ENCODE measurements at places on chromosomes 1 and 21.

DNA sequence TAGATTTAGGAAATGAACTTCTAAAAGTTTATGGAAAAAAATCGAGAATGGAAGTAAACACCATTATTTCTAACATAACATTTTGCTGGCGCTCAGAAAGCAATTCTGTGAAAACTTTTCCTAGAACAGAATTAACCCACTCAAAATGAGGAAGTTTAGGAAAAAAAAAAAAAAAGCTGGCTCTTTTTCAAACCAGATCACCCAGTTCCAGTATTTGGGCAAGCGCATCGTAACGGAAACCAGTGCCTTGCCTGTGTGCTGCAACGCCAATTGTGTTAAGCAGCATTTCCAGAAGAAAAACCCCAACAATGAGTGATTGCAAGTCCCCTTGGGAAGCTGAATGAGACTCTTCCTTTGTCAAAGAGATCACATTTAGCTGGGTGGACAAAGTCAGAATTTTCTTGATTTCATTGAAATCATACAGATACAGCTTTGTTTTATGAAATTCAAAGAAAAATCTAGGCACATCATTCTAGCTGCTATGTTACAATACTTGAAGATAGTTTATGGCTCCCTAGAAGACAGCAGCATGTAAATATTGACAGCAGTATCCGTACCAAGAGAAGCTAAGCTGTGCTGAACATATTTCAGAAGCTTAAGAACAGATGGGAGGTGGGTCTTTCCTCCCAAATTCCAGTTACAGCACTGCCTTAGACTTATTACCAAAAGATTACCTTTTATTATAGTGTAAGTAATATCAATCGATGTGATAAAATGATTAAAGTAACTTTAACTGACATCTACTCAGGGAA lies 113.4 kb downstream of the ERG start:
- no peak for DNase-seq

DNA sequence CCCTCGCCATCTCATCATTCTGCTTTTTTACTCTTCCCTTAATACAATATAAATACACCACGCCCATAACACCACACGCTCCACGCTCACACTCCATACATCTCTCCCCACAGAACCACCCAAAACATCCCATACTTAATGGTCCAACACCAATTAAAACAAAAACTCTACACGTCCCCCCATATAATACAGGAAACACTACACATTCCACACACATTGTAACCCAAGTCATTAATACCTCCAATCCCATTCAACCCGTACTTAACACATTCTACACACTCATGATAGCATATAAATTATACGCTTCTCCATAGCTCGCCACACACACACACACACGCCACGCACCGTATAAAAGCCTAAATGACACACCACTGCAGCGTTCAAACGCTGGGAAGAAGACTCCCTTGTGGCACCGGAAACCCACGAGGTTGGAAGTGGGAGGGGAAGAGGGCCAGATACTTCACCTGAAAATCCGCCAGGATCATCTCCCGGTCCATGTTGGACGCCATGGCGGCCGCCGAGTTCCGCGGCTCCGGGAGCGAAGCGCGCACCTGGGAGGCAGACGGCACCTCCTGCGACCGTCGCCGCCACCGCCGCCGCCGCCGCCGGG lies 659 bp downstream of the FAF1 start:
- DNase-seq = no peak

DNA sequence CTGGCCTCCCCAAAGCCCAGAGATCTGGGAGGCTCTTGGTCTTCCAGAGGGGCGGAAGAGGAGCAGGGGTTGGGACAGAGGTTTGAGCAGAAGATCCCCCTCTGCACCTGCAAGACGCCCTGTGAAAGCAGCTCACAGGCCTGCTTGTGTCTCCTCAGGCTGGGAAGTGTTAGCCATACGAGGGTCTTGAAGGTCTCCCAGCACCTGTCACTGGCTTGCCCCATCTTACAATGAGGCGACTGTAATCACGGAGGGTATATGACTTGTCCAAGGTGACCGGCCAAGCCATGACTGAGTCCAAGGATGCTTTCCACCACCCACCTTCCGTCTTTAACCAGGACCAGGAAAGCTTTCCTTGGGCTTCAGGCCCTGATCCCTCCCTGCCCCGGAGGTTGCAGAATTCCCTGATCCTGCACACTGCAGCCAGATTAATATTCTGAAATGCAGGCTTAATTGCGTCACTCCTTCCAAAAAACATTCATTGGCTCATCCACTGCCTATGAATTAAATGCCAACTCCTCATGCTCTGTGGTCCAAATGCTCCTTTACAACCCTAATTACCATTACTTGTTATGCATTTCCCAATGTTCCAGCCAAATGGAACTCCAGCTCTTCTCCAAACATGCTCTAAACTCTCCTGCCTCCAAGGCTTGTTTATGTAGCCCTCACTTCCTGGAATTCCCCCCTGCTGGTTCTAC lies 64.0 kb downstream of the DDX20 start:
- DNase-seq = no peak

GRCh38 chr21:44939532-44940115 lies at the start of gene SLX9:
Gene SLX9 (plus strand): TSS chr21:44940029. CDS start chr21:44940058, 29 bp downstream.
- peak; percentile 80 for DNase-seq

GRCh38 chr1:55095095-55095494 lies 55.7 kb downstream of the PCSK9 start:
- no peak for DNase-seq

DNA sequence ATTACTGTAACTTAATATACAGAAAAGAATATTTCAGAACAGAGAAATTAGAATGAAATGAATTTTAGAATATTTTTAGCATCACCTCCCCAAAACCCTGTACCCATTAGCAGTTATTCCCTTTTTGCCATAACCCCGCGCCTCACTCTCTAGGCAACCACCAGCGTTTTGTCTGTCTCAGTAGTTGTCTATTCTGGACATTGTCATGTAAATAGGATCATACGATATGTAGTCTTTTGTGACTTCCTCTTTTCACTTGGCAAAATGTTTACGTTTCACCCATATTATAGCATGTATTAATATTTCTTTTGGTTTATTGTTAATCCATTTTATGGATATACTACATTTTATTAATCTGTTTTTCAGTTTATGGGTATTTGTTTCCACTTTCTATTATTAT lies 24.9 kb downstream of the SOAT1 start:
- DNase-seq = no peak

- DNase-seq = no peak
Measured at GRCh38 chr1:24022581-24023361, 42.6 kb upstream of the SRSF10 start.

- DNase-seq = no peak
Measured at GRCh38 chr1:31444725-31445448, 31.9 kb downstream of the SERINC2 start.

GRCh38 chr1:210681158-210681557 lies 352.5 kb downstream of the HHAT start:
- no peak for DNase-seq

DNA sequence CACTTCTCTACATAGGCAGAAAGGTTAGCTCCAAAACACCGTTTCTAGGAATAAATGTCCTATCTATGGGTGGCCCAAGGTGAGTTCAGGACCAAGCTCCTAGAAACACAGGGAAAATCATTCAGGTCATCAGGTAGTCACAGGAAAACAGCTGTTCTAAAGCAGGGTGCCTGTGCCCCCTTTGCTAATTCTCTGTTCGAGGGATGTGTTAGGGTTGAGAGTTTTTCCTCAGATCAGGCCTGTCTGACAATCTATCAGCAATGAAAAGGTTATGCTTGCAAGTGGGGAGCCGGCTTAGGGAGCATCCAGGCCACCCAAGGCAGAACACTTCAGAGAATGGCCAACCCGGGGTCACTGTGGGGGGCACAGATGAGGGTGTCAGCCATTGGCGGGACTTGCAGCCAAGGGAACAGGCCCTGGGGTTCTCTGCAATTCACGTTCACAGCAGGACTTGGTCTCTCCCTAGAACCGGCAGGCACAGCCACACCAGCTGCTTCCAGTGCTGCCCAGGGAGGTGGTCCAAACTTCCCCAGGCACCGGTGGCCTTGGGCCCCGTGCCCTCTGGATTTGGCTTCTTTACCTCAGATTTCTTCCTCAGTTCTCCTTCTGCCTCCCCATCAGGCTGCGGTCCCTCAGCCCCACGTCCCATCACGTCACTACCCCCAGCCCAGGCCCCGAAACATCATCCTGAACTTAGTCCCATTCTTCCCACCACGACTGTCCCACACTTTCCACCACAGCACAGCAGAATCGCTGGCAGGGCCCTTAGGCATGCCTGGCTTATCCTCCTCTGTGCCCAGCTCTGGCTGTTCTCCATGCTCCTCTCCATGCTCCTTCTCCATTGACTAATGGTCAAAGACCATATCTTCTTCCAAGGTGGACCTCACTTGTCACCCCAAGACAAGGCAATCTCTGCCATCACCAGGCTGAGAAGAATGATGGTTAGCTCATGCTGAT lies 11.0 kb downstream of the CD2 start:
- no peak for DNase-seq

- no peak for DNase-seq
Measured at GRCh38 chr1:32438136-32438535, 26.7 kb upstream of the ZBTB8B start.

- peak; percentile 8 for DNase-seq
Measured at GRCh38 chr1:206002871-206003801, at the start of gene RAB7B. Gene RAB7B (minus strand): TSS chr1:206003395. CDS start chr1:205994135, 9,260 bp downstream.

DNA sequence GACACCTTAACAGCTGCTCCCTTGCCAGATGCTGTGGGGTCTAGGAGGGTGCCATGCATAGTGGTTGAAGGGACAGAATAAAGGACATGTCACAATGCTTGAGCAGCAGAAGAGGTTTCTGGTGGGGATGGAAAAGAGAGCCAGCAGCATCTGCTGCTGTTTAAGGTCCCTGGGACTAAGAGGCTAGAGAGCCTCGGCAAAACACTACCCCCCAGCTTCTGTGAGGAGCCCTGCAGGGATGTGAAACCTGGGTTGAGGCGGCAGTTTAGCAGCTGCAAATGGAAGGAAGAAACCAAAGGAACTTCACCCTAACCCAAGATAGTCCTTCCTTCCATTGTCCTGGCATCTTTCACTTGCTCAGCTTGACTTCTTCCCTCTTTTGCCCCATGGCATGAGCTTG lies 39.4 kb downstream of the PLXNA2 start:
- DNase-seq = no peak

GRCh38 chr1:218467101-218468072 lies 122.3 kb downstream of the TGFB2 start:
- DNase-seq = no peak

- peak; percentile 33 for DNase-seq
Measured at GRCh38 chr21:42360317-42360716, 6.0 kb downstream of the TFF1 start.

- no peak for DNase-seq
Measured at GRCh38 chr1:234244482-234244881, 128.8 kb upstream of the COA6 start.

DNA sequence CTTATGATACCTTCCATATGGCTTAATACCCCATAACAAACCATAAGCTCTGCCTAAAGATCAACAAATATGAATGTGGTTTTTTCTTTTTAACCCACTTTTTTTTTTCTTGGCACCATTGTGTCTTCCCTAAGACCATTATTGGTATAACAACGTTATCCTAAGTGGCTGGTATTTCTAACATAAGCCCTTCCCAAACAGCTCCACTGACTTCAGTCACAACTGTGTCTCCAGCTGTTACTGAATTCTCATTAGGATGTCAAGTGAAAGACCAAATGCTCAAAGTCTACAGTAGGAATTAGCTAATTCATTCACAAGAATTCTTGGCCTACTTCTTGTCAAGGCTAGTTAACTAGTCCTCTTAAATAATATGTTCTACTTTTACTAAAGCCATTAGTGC lies 4.2 kb upstream of the RXRG start:
- DNase-seq = no peak

GRCh38 chr1:173383351-173383750 lies 93.8 kb upstream of the PRDX6 start:
- DNase-seq = no peak

DNA sequence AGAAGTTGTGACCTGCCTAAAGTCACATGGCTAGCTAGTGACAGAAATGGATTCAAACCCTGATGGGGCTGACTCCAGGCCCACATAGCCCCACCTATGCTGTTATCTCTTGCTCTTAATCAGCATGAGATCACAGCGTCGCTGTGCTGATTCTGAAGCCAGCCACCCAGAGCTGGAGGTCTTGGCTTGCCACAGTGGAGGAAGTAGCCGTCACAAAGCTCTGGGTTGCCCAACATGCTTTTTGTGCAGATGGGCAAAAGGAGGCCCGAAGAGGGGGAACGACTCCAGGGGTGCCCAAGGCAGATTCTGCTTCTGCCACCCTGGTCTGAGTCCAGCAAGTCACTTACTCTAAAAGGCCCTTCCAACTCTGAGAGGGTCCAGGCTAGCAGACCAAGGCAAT lies 14.7 kb upstream of the MFSD2A start:
- no peak for DNase-seq

DNA sequence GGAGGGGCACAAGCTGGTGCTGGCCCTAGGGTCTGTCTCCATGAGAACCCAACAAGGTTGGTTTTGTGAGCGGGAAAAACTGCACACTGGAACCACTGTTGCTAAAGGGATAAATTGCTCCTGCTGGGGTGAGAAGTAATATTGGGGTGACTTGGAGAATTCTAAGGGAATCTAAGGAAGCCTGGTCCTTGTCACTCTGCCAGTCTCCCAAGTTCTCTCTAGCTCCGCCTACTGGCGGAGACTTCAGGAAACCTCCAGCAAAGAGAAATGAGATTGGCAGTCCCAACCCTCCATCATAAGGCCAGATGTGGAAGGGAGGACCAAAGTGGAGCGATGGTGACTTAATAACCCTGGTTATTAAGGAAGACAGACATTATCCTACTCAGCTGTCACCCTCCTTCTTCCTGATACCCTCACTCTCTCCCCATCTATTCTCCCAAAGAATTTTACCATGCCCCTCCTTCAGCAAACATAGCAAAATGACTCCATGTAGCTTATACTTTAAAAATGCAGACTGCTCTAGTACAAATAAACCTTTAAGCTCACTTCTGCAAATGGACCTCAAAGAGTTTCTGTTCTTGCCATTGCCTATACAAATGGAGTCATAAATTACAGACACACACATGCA lies 2.7 kb downstream of the LCE1F start:
- no peak for DNase-seq

DNA sequence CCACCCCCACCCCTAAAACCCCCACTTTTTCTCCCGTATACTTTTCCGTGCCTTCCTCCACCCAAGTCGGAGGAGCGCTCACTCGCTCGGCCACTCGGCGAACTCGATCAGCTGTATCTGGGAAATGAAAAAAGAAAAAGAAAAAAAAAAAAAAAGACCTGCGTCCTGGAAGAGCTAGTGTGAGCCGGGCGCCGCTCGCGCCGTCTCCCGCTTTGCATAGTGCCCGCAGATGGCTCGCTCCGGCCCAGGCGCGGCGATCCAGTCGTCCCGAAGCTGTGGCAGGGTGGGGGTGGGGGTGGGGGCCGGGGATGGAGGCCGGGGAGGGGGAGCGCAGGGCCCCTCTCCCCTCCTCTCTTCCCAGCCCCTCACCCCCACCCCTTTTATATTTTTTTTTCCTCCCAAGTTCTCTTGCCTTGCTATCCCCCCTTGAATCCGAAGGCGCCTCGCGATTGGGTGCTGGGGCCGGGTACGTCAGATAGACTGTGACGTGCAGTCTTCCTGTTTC lies 299 bp upstream of the PROX1 start:
- peak; percentile 44 for DNase-seq

DNA sequence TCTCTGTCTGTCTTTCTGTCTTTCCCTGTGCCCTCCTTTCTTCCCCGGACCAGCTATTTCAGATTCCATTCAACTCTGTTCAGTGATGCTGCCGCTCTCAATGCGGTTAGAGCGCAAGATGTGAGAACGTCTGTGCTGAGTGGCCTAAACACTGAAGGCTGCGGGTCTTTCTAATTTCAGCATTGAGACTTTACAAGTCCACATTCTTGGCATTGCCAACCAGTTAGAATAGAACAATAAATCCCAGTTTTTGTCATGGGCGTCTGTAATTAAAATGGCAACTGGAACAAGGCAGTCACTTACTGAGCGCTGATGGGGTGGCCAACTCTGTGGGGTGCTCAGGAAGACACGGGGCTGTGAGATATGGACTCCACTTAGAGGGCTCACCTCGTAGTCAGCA lies 112.8 kb downstream of the DHRS3 start:
- DNase-seq = no peak

Data from stimulated activated CD4-positive, alpha-beta T cell treated with anti-CD3 and anti-CD28 coated beads, TNF-alpha, amount 100 ng/mL, for 24 hours (primary cell).